ENCODE measurements at places on chromosomes 13 and 19.

GRCh38 chr19:11098327-11098726 lies 9.1 kb downstream of the LDLR start:
- no peak for DNase-seq

GRCh38 chr13:71522941-71523526 lies 344.0 kb downstream of the DACH1 start:
- no peak for DNase-seq

- no peak for DNase-seq
Measured at GRCh38 chr19:56356944-56357343, 36.4 kb downstream of the ZNF582 start.

- DNase-seq, result no peak
Measured at GRCh38 chr19:57560049-57560491, 407 bp upstream of the ZNF550 start.

DNA sequence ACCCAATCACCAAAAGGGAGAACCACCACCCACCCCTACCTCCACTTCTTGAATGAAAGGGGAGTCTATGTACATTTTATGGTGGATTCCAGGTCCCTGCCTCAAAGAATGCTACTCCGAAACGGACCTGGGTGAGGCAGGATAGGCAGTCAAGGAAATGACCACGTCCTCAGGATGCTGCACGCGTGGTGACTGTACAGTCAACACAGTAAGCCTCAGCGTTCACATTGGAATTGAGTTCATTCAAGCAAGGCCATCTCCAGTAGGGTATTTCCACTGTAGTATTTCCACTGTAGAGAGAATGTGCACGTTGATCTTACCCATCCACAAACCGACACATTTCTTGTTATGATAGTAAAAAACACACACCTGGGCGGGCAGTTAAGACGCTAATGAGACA lies 16.9 kb downstream of the ZSCAN5C start:
- no peak for DNase-seq

GRCh38 chr19:15419413-15420025 lies 731 bp upstream of the AKAP8L start:
- no peak for DNase-seq

DNA sequence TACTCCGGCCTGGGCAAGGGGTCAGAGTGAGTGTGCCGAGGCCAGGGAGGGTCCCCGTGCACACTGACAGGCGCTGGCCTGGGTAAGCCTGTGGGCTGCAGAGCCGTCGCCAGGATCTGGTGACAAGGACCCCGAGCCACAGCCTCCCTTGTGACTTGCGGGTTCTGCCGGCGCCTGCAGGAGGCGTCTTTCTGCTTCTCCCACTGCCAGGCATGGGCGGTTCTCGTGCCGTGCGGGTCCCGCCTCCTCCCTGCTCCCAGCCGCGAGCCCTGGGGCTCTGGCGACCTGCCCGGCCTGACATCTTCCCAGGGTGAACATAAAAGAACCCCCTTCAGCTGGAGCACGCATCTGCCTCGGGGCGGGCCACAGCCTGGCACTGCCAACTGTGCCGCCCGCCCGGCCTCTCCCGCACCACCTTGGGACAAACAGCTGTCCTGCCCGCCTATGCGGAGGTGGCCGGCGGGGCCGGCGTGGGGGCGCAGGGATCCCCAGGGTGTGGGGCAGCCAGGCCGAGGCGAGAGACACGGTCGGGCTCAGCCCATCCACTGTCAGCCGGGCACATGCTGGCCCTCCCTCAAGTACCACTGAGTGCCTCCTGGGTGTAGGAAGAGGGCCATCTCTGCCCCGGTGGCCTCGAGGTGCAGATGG lies 1.5 kb upstream of the HCN2 start:
- no peak for DNase-seq

DNA sequence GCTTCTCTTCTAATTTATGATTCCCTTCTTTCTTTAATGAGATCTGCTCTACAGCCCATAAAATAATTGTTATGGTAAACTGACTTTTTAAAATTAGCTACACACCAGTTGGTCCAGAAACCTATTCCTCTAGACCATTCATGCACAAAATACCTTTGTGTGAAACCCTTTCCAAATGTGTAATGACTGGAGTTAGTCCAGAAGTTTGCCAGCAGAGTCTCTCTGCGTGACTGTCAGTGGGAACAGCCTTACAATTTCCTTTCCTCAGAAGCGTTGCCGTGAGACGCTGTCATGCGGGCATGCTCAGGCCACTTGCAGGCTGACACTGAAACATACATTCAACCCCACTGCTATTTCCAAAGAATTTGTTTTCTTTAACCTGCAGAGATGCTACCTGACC lies 965.2 kb downstream of the PCDH9 start:
- DNase-seq, result peak; percentile 39

DNA sequence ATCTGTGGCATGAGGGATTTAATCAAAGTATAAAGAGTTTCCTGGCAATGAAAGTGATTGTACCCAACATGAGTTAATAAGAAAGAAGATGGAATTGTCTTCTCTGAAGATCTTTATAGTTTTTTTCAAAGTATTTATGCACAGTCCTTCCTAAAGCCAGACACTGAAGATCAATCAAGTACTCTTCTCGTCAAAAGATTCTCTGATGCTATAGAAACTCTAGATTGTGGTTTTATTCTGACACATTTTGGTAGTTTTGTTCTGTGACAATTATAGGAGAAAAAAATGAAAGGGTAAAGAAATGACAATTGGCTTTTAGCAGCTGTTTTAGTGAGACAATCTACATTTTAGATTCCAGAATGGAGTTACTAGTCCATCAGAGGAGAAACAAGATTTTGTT lies 10.4 kb upstream of the ENOX1 start:
- no peak for DNase-seq

DNA sequence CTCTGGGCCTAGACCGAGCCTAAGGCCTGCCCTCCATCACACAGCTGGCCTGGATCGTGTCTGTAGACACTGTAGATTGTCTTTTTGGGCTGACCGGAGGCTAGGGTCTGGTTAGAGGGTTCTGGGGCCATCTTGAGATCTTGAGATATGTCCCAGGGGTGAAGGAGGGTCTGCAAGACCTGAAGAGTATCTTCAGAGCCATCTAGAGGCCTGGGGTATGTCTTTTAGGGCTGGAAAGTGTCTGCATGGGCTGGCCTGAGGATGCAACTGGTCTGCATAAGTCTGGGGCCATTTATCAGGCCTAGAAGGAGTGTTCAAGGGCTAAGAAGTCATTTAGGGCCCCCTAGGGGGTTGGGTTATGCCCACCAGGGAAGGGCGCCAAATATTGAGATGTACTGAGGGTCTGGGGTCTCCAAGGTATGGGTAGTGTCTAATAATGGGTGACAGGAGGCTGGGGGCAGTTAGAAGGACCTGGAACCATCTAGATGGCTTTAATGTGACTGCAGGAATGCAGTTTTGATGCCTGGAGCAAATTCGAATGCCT lies 555 bp downstream of the SCAF1 start:
- DNase-seq, result no peak

DNA sequence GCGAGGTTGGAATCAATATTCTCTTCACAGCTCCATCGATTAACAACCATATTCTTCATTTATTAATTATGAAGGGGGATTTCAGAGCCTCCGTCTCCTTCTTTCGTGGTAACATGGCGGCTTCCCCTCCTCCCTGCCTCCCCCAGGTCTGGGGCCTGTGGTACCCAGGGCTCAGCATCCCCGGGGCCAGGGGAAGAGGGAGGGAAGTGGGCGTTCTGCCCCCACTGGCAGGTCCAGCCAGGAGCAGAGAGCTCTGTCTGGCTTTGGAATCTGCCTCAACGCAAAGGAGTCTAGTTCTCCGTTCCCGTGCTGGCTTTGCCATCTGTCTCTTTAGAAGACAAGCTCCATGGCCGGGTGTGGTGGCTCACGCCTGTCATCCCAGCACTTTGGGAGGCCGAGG lies 37.8 kb upstream of the ONECUT3 start:
- DNase-seq, result no peak

DNA sequence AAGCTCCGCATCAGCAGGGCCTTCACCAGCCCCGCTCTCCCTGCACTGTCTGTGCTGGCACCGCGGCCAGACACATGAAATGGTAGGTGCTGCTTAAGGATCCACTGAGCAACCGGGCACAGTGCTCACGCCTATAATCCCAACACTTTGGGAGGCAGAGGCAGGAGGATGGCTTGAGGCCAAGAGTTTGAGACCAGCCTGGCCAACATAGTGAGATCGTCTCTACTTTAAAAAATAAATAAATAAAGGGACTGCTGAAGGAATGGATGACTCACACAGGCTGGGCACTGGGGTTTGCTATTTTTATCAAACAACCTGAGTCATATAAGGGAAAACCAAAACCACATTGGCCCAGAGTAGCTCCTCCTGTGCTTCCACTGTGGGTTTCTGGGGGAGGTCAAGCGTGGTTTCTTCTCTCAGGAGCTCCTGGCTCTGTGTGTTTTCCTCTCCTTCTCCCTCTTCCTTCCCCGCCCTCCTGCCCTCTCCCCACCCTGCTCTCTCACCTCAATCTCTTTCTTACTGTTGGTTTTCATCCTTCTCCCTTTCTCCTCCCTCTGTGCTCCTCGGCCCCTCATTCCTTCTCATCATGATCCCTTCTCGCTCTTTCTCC lies 21.3 kb downstream of the VRK3 start:
- DNase-seq, result no peak

- DNase-seq, result no peak
Measured at GRCh38 chr13:98721825-98722510, 30.5 kb downstream of the SLC15A1 start.

DNA sequence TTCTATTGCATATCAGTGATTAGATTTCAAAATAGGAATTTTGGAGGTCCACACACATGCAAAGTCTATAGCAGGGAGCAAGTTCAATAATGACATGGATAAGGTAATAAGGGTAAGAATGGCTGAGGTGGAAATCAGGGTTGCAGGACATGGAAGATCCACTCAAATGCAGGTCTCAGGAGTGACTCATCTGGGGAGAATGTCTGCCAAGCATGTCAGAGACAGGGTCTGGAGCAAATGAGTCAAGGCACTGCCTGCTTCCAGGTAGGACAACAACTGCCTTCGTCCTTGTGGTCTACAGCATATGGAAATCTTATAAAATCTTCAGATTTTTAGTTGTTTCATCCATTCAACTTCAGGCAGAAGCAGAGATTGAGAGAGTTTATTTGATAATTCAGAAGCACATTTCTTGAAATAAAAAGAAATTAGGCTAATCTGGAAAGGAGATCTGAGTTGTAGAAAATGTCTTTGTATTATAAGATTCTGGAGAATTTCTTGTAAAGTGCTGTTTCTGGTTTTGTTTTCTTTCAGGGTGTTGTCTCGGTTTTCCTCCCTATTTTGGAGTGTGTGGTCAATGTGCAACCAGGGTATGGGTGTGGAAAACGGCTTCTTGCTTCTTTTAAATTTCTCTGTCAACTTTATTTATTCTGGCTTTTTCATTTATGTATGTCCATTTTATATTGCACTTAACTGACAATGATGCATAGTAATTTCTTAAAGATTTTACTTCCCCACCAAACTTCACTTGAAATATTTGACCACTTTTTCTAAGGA lies 748.8 kb downstream of the LIG4 start:
- DNase-seq, result no peak

DNA sequence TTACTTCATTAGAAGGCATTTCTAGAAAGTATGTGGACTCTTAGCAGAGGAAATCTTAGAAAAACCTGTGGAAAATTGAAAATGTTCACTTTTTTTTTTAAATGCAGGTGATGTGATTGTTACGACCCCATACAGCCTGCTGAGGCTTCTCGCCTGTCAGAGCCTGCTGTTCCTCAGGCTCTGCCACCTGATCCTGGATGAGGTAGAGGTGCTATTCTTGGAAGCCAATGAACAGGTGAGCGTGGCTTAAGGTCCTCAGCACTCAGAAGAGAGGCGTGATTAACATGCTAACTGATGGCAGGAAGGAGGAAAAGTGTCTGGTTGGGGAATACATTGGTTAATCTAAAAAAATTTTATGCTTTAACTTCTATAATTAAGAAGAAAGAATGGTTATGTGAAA lies 71.4 kb downstream of the SLC7A9 start:
- DNase-seq, result no peak

- no peak for DNase-seq
Measured at GRCh38 chr13:68506888-68507551, 1276.9 kb upstream of the PCDH9 start.

Measured in left renal pelvis (tissue), 4 donors.